ENCODE measurements at places on chromosomes 6 and 20.

DNA sequence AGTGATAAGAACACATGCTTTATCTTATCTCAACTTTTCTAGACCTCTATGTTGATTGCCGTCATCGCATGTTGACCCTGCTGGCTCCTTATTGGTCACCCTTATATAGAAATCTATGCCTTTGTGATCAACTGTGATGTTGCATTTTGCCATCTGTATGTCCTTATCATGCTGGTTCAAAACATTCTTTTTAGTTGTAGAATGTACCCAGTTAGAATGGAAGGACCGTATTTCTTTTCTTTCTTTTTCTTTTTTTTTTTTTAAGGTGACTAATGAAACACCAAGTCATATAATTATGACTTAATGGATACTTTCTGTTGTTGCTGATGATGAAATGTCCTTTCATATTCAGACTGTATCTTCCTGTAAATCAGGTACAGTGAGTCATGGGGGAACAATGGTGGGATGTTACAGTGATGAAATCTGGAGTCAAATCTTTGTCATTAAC lies 145.9 kb upstream of the CITED2 start:
- DNase-seq: no peak

DNA sequence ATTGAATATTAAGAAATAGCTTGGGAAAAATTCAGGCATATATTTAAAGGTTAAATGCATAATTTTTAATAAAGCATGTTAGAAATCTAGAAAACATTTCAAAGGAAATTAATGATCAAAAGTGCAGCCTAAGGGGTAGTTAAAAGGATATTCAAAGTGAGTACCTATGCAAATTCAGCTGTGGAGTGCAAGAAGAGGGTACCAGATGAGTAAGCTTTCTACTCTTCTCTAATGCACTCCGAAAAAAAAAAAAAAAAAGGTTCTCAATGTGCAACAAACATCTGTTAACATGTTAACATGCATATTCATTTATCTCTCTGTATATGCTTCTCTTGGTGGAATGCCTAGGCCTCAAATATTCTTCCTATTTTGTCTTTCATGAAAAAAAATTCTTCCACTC lies 32.0 kb upstream of the KATNA1 start:
- no peak for DNase-seq

DNA sequence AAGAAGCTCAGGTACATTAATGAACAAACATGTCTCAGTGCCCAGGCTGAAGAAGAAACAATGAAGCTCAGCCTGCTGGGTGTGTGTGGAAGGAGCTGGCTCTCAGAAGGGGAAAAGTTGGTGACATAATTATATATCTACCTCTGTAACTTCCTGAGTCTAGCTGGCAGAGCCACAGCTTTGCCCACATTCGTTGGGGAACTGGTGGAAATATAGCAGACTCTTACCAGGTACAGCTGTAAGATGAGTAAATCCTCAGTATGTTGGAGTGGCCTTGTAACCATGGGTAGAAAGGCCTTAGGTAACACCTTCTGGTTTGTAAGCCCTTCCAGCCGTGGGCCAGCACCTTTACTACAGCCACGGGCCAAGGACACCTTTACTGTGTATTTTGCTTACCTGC lies 29.9 kb upstream of the PNRC1 start:
- DNase-seq: no peak

- DNase-seq: no peak
Measured at GRCh38 chr20:43529051-43529450, 21.6 kb downstream of the L3MBTL1 start.

GRCh38 chr6:137218473-137218916 lies 690 bp downstream of the IFNGR1 start:
- peak; percentile 44 for DNase-seq
